ENCODE measurements at places on chromosomes 13 and 19.
A peak's percentile ranks its signal among the peaks of the same experiment; 100 is the strongest.

- DNase-seq: no peak
Observed at GRCh38 chr19:48477067-48477685, 8.0 kb downstream of the CYTH2 start.

DNA sequence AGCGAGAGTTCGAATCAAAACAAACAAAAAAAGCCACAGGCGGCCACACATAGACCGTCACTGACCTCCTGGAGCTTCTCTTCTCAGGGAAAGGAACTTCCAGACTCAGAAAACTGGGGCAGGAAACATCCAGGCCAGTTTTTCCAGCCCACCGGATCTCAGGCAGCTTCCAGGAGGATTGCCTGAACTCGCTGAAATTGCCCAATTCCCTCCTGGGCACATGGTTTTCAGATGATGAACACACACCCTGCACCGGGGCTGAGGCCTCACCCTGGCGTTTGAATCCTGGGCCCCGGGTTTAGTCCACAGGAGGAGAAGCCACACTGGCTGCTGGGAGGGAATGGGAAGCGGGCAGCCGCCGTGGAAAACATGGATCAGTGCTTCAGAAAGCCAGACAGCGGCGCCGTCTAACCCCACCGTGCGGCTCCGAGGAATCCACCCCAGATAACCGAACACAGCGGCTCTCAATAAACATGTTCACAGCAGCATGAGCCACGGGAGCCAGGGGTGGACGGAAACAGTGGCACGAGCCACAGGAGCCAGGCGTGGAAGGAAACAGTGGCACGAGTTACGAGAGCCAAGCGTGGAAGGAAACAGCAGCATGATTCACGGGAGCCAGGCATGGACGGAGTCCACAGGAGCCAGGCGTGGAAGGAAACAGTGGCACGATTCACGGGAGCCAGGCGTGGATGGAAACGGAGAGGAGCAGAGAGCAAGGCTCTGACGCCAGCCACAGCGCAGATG is 18.2 kb upstream of the PTBP1 start:
- no peak for DNase-seq

DNA sequence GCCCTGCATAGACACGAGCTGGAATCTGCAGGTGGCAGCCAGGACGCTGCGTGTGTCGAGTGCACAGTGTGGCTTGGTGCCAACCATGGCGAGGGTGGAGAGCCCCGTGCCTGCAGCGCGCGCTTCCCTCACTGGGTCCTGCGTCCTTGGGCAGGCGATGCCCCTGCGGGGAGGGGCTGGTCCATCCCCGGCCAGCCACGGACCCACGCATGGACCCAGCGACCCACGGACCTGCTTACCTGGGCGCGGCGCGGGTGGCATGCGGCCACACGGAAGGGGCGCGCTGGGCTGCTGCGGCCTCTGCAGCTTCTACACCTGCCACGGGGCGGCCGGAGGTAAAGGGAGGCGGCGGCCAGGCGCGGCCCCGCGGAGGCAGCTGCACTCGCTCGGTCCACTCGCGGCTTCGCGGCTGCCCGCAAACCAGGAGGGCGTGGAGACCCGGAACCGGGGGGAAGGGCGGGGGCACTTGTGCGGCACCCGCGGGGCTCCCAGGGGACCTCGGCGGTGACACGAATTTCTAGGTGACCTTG is 569 bp upstream of the MCF2L start:
- peak; percentile 4 for DNase-seq

DNA sequence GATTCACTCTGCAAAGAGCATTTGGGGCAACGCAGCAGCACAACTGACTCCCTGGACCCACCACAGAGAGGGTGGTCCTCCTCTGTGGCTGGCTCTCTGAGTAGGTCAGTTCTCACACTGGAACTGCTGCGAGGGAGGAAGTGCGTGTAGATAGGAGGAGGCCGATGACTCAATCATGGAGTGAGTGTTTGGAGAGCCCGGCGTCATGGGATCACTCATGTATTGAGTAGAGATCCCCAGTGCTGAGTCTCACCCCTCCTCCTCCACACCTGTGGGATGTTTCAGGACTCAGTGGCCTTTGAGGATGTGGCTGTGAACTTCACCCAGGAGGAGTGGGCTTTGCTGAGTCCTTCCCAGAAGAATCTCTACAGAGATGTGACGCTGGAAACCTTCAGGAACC is 8.9 kb downstream of the ZNF101 start:
- no peak for DNase-seq

GRCh38 chr19:5623397-5624017 is 624 bp downstream of the SAFB start:
- no peak for DNase-seq

DNA sequence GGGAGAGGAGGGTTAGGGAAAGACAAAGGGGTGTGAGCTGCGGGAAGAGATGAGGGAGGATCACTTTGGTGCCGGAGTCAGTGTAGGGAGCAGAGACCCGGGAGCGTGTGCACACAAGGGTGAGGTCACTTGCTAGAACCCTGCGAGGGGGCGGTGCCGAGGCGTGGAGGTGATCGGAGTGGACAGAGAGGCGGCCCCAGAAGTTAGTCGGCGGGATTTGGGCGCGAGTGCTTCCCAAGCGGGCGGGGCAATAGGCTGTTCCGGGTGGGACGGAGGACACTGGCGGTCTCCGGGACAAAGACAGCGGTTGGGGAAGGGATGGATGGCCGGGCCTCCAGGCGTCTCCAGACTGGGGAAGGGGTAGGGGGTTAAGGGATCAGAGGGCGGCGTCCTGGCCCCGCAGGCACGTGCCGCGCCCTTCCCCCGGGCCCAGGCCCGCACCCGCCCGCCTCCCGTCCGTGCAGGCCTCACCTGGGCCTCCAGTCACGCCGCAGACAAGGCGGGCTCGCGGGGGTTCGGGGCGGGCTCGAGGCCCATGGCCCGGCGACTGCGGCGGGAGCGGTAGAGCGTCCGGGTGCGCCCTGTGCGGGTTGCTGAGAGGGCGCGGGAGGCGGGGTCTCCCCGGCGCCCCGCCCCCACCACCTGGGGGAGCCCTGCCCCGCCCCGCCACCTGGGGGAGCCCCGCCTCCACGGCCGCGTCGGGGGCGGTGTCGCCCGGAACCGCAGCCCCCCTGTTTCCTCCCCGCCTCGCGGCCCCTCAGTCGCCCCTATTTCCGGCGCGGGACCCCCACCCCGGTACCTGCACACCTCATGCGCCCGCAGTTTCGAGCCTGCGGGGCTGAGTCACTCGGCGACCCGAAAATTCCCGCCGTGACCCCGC is at the start of gene LPAR2:
Gene LPAR2 (minus strand): TSS at position 600 of the 880 bp plus-strand sequence. CDS start 945 bp downstream, outside the sequence.
- peak; percentile 24 for DNase-seq

- DNase-seq: no peak
Observed at GRCh38 chr19:49425922-49426592, 869 bp downstream of the GFY start.

GRCh38 chr13:25502031-25502430 is 130.3 kb downstream of the ATP8A2 start:
- DNase-seq: no peak

GRCh38 chr19:14661372-14661924 is 13.2 kb downstream of the ADGRE3 start:
- no peak for DNase-seq

GRCh38 chr19:13579388-13580060 is 73.2 kb upstream of the CACNA1A start:
- no peak for DNase-seq

GRCh38 chr13:101942038-101942437 is 459.8 kb downstream of the FGF14 start:
- DNase-seq: no peak

- no peak for DNase-seq
Observed at GRCh38 chr13:34335014-34336007, 517.4 kb downstream of the RFC3 start.

DNA sequence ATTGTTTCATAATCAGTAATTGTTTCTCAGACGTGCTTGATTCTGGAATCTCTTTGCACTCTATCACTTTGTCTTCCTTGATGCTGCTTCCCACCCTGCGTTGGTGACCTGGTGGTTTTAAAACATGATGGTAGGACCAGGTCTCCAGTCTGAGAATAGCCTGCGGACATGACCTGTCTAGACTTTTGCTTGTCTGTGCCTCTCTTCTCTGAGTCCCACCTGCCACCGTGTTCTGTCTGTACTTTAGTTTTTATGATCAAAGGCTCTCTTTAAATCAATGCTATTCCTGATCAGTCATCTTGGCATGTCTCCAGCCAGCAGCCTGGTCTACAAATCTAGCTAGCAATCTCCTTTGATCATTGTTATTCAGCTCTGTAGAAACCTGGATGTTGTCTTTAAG is 933.9 kb downstream of the DIAPH3 start:
- no peak for DNase-seq

All from stimulated activated CD8-positive, alpha-beta memory T cell treated with anti-CD3 and anti-CD28 coated beads, Interleukin-7, amount 100 ng/mL, for 24 hours (primary cell).